ENCODE measurements at places on chromosomes 3 and 15. TPM values are rescaled to one million over a fixed set of nuclear protein-coding genes. Genes with fewer than 3 reads are reported as not detected.

The GOLGA6B gene
- total RNA-seq: not detected

The WDR72 gene
- total RNA-seq: not detected

- DNase-seq: no peak
- H3K4me3 ChIP-seq: no peak overlapping the region
- no peaks in the 10 kb centered on the region for H3K36me3 ChIP-seq
- H3K27ac ChIP-seq: no peak overlapping the region
- H3K27me3 ChIP-seq: no peaks in the 10 kb centered on the region
- peaks cover 12% of the 10 kb centered on the region for H3K4me1 ChIP-seq
Measured at GRCh38 chr15:76164602-76165001, 104.8 kb downstream of the TMEM266 start.

GRCh38 chr3:36297195-36297594 is 83.1 kb upstream of the STAC start:
- no peaks in the 10 kb centered on the region for H3K4me1 ChIP-seq
- DNase-seq: no peak
- no peak overlapping the region for H3K4me3 ChIP-seq

- no peaks in the 10 kb centered on the region for H3K36me3 ChIP-seq
- H3K4me3 ChIP-seq: peak overlapping the region; percentile 71
- H3K27ac ChIP-seq: no peak overlapping the region
- no peaks in the 10 kb centered on the region for H3K27me3 ChIP-seq
Measured at GRCh38 chr3:150183678-150184425, 213.2 kb upstream of the PFN2 start.

The PHLDB2 gene
- 60.6 TPM for total RNA-seq

DNA sequence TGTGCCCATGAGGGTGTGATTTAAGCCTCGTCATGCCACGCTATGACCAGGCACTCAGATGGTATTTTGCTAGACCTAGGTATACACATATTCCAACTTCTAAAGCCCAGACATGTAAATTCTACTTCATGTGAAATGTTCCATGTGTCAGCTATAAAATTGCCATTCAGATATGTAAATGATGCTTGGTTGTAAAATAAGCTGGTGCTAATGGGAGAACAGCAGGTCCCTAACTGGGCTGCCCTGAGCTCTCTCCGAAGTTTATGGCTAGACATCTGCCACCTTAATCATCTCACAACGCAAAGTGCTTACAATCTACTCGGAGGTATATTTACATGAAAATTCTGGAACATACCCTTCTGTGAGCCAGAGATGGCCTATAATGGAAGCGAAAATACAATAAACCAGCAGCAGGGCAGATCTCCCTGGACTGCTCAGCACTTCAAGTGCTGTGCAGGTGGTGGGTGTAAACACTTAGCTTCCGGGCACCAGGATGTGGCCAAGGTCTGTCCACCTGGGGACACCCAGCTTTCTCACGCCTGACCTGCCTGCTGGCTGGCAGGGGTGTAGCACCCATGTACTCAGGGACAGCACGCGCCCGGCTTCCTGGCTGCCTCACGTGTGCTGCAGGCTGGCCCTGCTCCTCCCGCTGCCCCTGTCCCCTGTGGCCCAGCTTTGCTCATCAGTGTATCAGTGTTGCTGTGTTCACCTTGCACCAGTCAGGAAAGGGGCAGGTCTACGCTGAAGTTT is 82.0 kb downstream of the CHDH start:
- no peaks in the 10 kb centered on the region for H3K4me1 ChIP-seq
- H3K4me3 ChIP-seq: no peak overlapping the region
- H3K36me3 ChIP-seq: no peaks in the 10 kb centered on the region
- no peak for DNase-seq
- H3K27ac ChIP-seq: no peak overlapping the region

The RPSA gene
- 1,561 TPM for total RNA-seq

DNA sequence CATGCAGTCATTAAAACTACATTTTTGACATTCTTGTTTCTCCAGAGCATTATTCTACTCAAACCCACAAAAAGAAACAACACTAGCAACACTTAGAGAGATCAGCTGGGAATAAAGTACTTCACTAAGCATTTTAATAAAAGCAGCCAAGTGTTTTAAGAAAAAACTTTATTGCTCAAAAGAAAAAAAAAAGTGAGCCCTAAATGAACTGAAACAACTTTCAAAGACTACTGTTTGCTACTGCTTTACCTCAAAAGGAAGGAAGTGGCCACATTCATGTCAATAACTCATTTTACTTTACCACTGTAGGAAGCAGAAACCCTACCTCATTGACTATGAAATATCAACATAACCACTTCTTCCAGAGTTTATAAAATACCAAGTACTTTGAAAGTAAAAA is 91.3 kb downstream of the UACA start:
- H3K4me1 ChIP-seq: peaks cover 5% of the 10 kb centered on the region
- H3K27ac ChIP-seq: no peak overlapping the region
- peaks cover 84% of the 10 kb centered on the region for H3K36me3 ChIP-seq
- no peaks in the 10 kb centered on the region for H3K27me3 ChIP-seq

The CCDC9B gene
- 16.9 TPM for total RNA-seq

The CSTA gene
- total RNA-seq: 1.8 TPM

The FEZF2 gene
- total RNA-seq: not detected

GRCh38 chr3:58243976-58244585 is 6.5 kb downstream of the ABHD6 start:
- DNase-seq: no peak
- H3K4me3 ChIP-seq: no peak overlapping the region
- H3K27ac ChIP-seq: no peak overlapping the region
- H3K36me3 ChIP-seq: no peaks in the 10 kb centered on the region

Data from GM23248 (cell line).